Fibroblast of skin of right biceps (primary cell): ENCODE measurements at places on chromosomes 16 and 17.

DNA sequence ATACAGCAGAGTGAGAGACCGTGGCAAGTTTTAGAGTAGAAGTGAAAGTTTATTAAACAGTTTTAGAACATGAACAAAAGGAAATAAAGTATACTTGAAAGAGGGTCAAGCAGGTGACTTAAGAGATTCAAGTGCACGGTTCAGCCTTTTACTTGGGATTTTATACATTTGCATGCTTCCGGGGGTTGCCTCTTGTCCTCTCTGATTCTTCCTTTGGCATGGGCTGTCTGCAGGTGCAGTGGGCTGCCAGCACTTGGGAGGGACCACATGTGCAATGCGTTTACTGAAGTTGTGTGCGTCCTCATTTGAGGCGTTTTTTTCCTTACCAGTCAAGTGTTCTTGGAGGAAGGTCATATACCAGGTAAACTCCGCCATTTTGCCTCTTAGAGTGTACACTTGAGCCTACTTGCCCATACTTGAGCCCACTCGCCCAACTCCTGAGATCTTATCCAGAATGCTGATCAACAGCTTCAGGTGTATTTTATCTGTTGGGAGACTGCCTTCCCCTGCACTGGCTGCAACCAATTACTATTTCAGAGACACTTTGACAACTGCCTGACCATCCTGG is 195.2 kb downstream of the IRX5 start:
- DNase-seq: no peak

GRCh38 chr17:46078675-46079074 is 79.6 kb downstream of the STH start:
- no peak for DNase-seq

GRCh38 chr17:17590883-17591354 is 589 bp downstream of the PEMT start:
- no peak for DNase-seq

GRCh38 chr16:58485184-58485887 is 14.6 kb upstream of the NDRG4 start:
- no peak for DNase-seq

GRCh38 chr17:59680314-59680713 is 26.9 kb downstream of the PTRH2 start:
- DNase-seq: peak; percentile 79

DNA sequence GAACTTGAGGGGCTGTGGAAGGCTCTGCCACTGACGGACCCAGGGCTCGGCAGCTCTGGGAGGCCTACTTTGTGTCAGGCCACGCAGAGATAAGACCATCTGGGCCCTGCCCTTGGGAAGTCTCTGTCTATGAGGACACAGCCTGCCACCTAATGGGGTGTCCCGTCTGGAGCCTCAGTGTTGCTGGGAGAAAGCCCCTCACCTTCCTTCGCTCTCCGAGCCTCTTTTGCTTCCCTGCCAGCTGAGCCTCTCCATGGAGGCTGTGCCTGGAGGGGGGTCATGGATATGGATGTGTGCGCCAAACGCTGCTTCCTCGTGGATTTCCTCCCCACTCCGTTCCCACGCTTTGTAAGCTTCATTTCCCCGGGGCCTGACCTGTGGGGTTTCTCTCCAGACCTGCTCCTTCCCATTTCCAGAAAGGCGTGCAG is 228.8 kb downstream of the SEC14L1 start:
- no peak for DNase-seq

DNA sequence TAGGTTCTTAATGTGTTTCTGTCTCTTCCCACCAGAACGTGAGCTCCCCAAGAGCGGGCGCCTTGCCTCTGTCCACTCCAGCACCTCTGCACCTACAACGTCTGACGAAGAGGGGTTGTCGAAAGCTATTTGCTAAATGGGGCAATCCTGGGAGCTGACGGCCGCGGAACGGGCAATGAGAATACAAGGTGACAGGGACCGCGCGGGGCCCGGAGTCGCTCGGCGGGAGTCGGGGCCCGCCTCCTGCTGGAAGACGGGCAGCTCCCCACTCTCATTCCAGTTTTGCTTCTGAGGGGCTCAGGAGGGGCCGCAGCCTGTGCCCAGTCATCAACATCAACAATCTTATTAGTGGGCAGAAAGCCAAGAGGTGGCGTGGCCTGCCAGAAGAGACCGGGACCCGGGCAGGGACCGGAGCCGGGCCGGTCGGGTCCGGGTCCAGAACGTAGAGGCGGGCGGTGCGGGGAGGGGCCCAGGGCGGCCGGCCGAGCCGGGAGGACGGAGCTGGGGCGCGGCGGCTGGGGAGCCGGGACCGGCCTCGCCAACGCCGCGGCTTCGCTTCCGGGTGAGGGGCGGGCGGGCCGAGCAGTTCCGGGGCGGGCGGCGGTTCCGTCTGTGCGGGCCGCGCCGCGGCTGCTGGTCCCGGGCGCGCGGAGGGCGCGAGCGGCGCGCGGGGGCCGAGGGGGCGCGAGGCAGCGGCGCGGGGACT is at the start of gene MOSMO:
TSS of gene MOSMO (plus strand) at position 603 of the 706 bp plus-strand sequence. CDS start 191 bp downstream, outside the sequence.
- peak; percentile 64 for DNase-seq

DNA sequence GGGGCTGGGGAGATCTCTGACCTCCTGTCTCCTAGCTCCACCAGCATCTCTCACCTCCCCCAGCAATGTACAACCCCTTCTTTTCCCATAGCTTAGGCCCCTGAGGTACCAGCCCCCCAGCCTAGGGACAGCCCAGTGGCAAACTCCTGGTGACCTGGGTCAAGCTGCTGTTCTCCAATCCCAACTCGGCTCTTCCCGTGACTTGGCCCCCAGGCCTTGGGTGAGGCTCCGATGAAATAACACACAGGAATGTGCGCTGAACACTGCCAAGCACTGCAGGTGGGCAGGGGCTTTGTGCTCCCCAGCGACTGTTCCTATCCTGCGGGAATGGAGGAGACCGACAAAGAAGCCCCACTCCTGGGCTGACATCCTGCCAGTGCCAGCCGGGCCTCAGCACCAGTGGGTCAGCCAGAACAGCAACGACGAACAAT is 63.7 kb upstream of the AMZ2 start:
- DNase-seq: no peak

DNA sequence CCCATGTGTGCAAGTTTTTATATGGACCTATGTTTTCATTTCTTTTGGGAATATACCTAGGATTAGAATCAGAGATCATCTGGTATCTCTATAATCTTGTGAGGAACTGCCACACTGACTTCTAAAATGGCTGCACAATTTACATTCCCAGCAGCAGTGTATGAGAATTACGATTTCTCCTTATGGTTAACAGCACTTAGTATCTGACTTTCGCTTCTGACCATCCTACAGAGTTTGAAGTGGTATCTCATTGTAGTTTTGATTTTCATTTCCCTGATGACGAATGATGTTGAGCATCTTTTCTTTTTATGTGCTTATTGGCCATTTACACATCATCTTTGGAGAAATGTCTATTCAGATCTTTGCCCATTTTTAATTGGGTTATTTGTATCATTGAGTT is 10.0 kb downstream of the C16orf96 start:
- no peak for DNase-seq

GRCh38 chr16:64543441-64543840 is 578.4 kb downstream of the CDH11 start:
- DNase-seq: peak; percentile 28

DNA sequence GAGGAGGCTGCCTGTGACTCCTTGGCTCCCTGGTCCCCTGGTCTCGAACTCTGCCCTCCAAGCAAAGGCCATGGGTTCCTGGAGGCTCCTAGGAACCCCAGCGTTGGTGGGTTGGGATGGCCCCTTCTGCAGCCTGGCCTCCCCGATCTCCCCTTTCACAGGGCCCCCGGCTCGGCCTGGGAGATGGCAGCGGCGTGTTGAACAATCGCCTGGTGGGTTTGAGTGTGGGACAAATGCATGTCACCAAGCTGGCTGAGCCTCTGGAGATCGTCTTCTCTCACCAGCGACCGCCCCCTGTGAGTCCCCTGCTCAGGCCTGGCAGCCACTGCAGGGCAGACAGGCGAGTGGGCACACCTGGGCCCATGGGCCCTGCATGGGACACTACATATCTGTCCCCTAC is 10.9 kb downstream of the ADGRG3 start:
- DNase-seq: no peak

- no peak for DNase-seq
These were observed 198.4 kb upstream of the C17orf78 start for GRCh38 chr17:37177254-37177870.

DNA sequence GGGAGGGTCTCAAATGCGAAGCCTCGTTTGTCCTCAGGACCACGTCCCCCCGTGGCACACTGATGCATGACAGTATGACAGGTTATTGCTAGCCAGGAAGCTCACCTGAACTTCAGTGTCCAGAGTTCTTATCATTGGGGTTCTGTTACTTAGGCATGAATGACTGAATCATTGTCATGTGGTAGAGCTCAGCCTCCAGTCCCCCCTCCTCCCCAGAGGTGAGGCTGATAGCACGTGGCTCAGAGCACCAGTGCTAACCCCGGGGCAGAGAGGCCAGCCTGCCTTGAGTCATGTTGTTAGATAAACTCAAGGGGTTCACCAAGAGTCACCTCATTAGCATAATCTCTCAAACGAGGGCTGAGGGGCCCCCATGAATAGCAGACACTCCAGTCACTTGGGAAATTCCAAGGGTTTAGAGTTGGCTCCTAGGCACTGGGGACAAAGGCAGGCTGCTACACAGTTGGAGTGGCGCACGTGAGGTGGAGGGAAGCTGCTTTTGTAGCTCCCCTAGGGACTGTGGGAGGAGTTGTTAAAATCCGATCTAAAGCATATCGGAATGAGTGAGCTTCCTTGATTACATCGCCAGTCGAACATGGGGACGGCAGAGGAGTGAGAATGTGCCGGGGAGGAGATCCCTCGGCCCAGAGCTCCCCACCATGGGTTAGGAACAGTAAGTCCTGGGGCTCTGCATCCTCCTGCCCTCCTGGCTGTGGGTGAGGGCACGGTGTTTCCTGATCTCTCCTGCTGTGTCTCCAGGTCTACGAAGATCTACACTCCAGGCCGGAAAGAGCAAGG is 18.2 kb downstream of the DHX38 start:
- no peak for DNase-seq

DNA sequence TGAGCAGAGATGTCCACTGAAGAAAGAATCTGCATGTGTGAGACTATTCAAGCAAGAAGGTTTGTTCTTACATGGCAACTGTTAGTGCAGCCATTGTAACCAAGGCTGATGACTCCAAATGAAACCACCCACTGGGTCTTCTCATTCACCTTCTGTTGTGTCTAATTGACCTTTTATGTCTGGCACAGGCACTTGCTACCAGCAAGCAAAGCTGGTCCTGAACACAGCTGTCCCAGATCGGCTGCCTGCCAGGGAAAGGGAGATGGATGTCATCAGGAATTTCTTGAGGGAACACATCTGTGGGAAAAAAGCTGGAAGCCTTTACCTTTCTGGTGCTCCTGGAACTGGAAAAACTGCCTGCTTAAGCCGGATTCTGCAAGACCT is 3.6 kb downstream of the CDC6 start:
- no peak for DNase-seq

- DNase-seq: no peak
These were observed 24.5 kb upstream of the CPPED1 start for GRCh38 chr16:12828206-12828605.

DNA sequence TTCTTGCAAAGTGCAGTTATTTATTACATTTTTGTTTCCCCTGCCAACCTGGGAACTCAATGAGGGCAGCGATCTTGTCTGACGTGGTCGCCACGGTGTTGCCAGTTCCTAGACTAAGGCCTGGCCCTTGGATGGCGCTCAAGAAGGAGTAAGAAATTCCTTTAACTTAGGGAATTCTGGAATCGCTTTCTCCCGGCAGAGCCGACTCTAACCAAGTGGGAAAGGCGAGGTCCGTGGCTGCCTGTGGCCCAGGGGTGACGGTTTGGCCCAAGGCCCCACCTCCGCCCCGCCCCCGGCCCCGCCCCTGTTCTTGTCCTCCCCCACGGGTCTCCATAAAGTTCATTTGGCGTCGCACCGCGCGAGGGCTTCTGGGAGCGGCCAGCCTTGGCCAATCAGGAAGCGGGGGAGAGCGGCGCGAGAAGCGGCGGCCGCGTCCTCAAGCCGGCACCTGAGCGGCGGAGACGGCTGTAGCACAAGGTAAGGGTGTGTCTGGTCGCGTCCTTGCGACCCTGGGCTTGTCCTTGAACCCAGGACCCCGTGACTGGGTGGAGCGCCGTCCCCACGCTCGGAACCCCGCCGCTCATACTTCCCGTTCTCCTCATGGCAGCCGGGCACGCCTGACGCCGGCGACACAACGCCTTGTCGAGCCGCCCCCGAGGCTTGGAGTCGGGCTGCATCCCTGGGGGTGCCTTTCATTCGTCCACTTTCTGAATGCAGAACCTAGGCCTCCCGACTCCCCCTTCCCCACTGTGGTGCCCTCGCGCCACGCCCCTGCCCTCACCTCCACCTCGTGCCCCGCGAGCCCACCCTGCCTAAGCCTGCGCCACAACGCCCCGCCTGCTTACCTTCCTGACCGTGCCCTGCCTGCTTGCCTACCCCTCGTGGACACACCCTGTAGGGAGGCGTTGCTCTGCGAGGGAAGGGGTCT is at the start of gene NUP93:
TSS of gene NUP93 (plus strand) at position 395 of the 928 bp plus-strand sequence. CDS start 18,119 bp downstream, outside the sequence.
- peak; percentile 94 for DNase-seq

GRCh38 chr17:74962622-74963394 is 9.8 kb downstream of the HID1 start:
- no peak for DNase-seq

GRCh38 chr16:59259074-59259949 is 525.2 kb upstream of the GOT2 start:
- peak; percentile 53 for DNase-seq

GRCh38 chr17:82198092-82198491 is 14.6 kb downstream of the CCDC57 start:
- DNase-seq: no peak

DNA sequence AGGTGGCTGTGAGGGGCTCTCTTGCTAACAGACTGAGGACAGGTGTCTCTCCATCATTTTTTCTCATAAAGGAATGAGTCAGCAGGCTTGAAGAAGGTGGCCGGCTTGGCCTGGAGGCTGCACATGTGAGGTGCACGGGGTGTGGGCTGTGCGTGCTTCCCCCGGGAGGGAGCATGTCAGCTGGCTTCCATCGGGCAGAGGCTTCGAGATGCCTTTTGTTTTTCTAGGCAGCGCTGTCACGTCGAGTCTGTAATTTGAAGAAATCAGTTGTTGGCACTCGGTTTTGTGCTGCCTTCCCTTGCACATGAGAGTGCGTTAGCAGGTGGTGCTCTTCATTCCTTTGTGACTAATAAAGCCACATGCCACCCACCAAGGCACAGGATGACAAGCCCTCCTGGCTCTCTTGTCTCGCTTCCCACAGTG is 89.7 kb downstream of the NPIPB11 start:
- DNase-seq: no peak
